ENCODE measurements at places on chromosomes 4 and X.

- no peak for DNase-seq
Measured at GRCh38 chr4:136562834-136563233, 969.5 kb downstream of the PCDH18 start.

DNA sequence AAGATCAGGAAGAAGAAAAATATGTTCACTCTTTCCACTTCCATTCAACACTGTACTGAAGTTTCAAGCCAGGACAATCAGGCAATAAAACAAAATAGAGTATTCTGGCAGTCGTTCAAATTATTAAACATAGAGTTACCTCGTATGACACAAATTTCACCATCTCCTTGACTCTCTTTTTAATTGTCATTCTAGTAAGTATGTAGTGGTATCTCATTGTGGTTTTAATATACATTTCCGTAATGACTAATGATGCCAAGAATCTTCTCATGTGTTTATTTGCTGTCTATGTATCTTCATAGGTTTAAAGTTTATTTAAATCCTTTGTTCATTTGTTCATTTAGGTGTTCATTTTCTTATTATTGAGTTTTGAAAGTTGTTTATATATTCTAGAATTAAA lies 352.2 kb downstream of the IDS start:
- no peak for DNase-seq

- DNase-seq = no peak
Measured at GRCh38 chr4:7366954-7367353, 67.8 kb downstream of the PSAPL1 start.

DNA sequence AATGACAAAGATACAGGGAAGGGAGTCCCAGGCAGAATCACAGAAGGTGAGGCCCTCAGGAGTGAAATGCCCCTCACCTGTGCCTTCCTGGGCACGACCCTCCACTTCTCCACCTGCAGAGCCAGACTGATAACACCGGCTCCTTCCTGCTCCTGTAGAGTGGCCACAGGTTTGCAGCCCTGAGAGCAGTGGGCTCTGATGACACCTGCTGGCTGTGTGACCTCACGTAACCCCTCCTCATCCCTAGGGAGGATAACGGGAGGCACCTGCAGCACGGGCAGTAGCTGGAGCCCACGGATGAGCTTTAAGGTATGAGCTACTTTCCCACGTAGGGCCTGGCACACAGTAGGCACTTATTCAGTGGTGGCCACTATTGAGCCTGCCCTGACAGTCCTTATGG lies 25.5 kb upstream of the MAN2B2 start:
- DNase-seq = no peak

GRCh38 chrX:15755091-15755490 lies 17.0 kb downstream of the CA5B start:
- no peak for DNase-seq

DNA sequence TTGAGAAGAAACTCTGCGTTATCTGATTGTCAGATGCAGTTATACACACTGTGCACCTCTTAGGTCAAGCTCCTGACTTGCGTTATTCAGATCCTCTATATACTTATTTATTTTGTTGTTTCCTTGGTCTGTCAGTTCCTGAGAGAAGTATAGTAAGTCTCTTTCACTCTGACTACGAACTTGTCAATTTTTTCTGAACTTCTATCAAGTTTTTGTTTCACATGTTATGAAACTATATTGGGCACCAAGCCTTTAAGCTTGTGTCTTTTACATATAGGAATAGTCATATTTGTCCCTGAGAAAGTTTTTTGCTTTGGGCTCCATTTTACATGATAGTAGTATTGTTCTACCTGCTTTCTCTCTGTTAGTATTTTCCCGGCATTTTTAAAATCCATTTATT lies 31.7 kb downstream of the ZNF275 start:
- no peak for DNase-seq

- no peak for DNase-seq
Measured at GRCh38 chr4:150773729-150774449, 191.9 kb downstream of the MAB21L2 start.

DNA sequence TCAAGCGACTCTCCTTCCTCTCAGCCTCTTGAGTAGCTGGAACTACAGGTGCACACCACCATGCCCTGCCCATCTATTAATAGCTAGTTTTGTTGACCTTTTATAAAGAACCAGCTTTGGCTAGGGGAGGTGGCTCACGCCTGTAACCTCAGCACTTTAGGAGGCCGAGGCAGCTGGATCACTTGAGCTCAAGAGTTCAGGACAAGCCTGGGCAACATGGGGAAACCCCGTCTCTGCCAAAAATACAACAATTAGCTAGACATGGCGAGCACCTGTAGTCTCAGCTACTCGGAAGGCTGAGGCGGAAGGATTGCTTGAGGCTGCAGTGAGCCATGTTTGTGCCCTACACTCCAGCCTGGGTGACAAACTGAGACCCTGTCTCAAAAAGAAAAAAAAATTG lies 2.7 kb downstream of the TKTL1 start:
- DNase-seq = no peak

- no peak for DNase-seq
Measured at GRCh38 chr4:74886484-74886883, 46.4 kb upstream of the PARM1 start.

DNA sequence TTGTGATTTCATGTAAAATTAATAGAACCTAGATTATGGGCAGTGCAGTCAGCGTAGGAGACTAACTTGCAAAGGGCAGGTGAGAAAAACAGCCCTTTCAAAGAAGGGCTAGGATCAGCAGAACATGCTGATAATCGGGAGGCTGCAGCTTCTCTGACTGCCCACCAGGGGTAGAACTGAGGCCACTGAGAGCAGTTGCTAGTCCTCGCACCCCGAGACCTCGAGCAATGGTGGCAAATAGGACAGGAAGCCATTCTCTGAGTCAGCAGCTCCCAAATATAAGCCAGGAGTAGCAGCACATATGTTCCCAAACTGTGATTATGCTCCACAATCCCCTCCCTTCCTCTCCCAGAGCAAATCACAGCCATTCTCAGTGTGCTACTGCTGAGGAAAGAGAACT lies 186.5 kb downstream of the MSL3 start:
- DNase-seq = no peak

- no peak for DNase-seq
Measured at GRCh38 chrX:6962006-6962355, 185.5 kb upstream of the STS start.

DNA sequence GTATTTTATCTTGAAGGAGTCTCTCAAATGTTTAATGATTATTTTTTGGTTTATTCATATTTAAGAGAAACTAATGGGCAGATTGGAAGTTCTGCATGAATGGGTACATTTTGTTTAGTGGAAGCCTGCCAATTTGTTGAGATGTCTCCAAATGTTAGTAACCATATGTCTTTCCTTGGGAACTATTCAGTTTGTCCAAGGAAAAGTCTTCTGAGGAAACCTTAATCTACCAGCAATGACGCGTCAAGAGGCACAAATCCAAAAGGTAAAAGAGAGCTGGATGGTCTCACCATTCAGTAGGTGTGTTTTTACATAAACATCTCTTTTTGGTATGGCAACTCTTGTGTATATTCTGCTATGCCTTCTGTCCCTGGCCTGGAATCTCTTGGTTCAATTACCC lies 37.4 kb upstream of the NDST3 start:
- DNase-seq = no peak

GRCh38 chrX:70434352-70434866 lies 10.2 kb upstream of the DLG3 start:
- DNase-seq = peak; percentile 53
